Left lung (tissue), 14 donors: ENCODE measurements at places on chromosomes 1 and 21. TPM values are rescaled to one million over a fixed set of nuclear protein-coding genes. Genes with fewer than 3 reads are reported as not detected.

TNFRSF18 gene
- 1.3 TPM for total RNA-seq

MX2 gene
- total RNA-seq: 31.9 TPM

NHLH1 gene
- total RNA-seq: 0.09 TPM

CLEC20A gene
- total RNA-seq: not detected

SLC1A7 gene
- 1.2 TPM for total RNA-seq

ETV3L gene
- not detected for total RNA-seq

CLCNKA gene
- total RNA-seq: 0.12 TPM

PTPN22 gene
- total RNA-seq: 5.6 TPM

SLFNL1 gene
- 0.79 TPM for total RNA-seq

VSIG8 gene
- not detected for total RNA-seq

ESPN gene
- total RNA-seq: 1.2 TPM

PLA2G2C gene
- not detected for total RNA-seq

EPS15 gene
- total RNA-seq: 67.2 TPM

IVL gene
- total RNA-seq: 0.12 TPM

OR2W3 gene
- total RNA-seq: 2.1 TPM

LRRC38 gene
- total RNA-seq: not detected

THEM5 gene
- not detected for total RNA-seq

CD2 gene
- 4.6 TPM for total RNA-seq

SPATA46 gene
- not detected for total RNA-seq

APCS gene
- not detected for total RNA-seq

BRINP3 gene
- 1.6 TPM for total RNA-seq

PIGV gene
- total RNA-seq: 16.9 TPM

MAN1C1 gene
- total RNA-seq: 20.3 TPM

CRYAA gene
- not detected for total RNA-seq

RCC2 gene
- 60.7 TPM for total RNA-seq

SPRR1A gene
- not detected for total RNA-seq

SPATA45 gene
- not detected for total RNA-seq

S100A1 gene
- 2.3 TPM for total RNA-seq

OLFML2B gene
- 46.8 TPM for total RNA-seq

IQGAP3 gene
- 2.8 TPM for total RNA-seq
